Stimulated activated CD8-positive, alpha-beta memory T cell treated with anti-CD3 and anti-CD28 coated beads, Interleukin-15, amount 100 ng/mL, for 48 hours (primary cell): ENCODE measurements at places on chromosomes 2 and 18.

DNA sequence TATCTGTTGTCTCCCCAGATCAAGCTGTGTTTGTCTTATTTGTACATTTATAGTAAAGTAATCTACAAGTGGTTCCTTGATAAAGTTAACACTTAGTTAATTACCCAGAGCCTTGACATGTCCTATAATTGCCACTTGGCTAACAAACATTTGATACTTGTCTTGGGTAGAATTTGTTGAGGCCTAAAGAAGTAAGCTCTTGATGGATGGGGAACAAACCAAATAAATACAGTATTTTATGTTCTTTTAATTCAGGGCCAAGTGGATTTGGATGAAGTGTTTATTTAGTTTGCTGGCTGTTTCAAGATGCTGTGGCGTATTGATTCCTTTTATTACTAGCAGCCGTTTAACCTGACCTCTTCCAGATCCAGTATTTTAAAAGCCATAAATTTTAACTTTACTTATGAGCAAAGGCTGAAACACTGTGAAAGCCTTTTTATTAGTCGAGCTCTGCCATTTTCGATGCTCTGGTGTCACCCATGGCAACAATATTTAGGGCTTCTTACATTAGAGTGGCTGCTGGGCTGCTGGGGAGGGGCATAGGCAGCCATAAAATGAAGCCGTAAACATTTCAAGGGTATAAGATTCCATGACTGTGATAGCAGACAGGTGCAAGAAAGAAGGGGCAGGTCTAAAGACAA is 401.6 kb upstream of the NRP2 start:
- no peak for DNase-seq

- DNase-seq = no peak
Observed at GRCh38 chr2:27147935-27148334, 869 bp upstream of the TCF23 start.

- no peak for DNase-seq
Observed at GRCh38 chr2:230643576-230644291, 68.9 kb upstream of the CAB39 start.

DNA sequence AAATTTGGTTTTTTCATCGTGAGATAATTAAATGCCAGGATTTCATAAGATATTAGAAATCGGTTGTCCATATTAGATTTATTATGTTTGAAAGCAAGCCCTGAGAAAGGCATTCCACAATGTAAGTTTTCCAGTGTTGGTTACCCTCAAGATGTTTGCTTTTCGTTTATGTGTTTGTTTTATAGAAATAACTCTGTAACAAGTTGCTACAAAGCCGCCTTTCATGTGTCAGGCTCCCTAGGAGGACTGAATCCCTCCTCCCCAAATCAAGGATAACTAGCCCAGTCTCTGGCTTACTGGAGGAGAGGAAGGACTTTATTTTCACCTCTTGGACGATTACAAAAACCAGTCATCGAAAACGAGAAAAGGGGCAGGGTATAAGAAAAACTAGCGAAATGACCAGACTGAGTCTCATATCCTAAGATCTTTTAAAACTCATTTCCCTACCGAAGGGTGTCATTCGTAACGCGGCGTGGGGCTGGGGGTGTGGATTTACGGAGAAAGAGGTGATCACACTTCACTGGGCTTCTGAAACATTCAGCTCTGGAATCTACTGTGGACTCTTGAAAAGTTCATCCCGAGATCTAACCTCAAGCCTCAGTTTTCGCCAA is 1.0 kb upstream of the PEX13 start:
- DNase-seq = no peak

DNA sequence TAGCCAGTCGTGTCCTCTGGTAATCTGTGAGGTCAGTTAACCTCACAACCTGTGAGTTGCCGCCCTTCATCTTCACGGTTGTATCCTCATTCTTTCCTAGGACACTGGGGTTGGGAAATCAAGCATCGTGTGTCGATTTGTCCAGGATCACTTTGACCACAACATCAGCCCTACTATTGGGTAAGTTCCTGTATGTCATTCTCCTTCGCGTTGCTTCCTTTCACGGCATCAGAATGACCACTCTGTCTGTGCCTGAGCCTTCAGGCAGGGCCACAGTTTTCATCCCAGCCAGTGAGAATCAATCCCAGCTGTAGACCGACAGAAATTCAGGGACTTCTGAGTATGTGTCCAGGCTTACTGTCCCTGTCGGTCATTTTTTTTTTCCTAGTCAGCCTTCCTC is 67.1 kb downstream of the RAB31 start:
- no peak for DNase-seq

GRCh38 chr2:9592699-9593098 is 37.1 kb upstream of the ADAM17 start:
- no peak for DNase-seq

DNA sequence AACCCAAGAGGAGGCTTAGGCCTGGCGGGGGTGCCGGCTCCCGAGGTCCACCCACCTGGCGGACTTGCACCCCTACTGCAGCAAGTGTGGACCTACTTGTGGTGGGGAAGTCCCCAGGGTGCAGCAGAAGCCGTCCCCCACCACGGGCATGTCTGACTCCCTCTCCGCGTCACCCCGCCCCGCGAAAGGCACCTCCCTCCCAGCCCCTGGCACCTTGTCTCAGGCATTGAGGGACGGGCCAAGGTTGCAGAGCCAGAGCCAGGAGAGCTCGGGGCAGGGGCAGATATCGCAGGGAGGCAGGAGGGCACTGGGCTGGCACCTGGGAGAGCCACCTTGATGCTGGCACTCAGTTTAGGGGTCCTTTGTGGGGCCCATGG is 19.0 kb downstream of the CROCC2 start:
- peak; percentile 7 for DNase-seq

DNA sequence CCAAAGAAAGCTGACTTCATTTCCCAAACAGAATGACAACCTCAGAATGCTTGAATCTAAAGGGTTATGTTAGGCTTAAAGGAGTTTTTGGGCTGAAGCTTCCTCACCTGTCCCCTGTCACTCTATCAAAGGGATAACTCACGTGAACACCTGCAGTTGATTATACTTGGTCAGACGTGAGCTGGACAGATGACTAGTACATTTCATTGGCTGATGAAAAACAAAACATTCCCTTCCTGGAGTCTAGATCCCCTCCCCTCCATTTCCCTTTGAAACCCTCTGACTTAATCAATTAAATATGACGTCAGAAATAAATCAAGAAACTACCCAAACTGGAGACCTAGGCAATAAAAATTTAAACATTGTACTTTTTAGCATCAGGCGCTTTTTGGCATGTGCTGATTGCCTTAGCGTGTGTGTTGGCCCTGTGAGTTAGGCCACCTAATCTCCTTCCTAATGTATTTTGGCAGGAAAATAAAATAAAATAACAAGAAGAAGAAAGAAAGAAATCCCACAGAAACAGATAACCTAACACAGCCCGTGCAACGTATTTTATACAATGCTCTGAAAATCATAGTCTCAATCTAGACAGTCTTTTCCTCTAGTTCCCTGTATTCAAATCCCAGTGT is 159.0 kb downstream of the ANTXR1 start:
- DNase-seq = no peak

DNA sequence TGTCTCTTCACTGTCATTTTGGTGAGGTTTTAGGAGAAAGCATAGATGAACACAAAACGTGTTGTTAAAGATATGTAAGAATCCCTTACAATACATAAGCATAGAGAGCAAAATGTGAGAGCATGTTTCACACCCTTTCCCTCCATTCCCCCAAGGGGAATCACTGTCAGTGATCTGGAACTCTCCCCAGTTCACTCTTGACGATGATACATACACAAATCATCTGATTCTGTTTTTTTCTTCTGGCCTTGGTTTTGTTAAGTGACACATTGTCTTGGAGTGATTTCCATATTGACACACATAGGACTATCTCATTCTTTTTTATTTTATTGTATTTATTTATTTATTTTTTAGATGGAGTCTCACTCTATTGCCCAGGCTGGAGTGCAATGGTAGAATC is 53.7 kb upstream of the TANC1 start:
- no peak for DNase-seq

DNA sequence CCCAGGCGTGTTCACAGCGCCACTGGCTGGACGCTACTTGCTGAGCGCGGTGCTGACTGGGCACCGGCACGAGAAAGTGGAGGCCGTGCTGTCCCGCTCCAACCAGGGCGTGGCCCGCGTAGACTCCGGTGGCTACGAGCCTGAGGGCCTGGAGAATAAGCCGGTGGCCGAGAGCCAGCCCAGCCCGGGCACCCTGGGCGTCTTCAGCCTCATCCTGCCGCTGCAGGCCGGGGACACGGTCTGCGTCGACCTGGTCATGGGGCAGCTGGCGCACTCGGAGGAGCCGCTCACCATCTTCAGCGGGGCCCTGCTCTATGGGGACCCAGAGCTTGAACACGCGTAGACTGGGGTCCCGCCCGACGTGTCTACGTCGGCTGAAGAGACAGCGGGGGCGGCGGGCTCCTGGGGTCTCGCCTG is 891 bp upstream of the KHK start:
- DNase-seq = peak; percentile 25

DNA sequence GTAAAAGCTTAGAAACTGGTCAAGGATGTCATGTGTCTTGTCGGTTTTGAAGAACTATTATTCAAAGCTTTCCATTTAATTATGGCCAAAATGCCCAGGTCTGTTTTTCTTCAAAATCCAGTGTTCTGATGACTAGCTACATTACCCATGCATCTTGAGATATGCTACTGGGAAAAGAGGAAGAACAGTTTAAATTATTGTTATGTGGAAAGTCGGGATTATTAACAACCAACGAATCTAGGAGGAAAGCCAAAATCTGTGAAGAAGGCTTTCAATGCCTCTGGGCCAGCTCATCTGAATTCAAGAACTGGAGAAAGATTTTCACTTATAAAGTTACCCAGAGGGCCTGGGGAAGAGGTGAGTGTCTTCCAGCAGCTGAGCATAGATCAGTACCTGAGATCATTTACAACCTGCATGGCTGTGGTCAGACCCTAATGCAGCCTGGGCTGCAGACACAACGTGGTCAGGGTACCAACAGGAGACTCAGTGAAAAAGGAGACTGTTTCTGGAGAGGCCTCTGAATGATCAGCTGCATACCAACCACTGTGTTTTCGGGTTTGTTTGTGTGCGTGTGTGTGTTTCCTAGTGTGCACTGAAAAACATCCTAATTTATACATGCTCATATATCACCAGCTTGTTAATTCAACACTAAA is 308.5 kb downstream of the NRXN1 start:
- no peak for DNase-seq

DNA sequence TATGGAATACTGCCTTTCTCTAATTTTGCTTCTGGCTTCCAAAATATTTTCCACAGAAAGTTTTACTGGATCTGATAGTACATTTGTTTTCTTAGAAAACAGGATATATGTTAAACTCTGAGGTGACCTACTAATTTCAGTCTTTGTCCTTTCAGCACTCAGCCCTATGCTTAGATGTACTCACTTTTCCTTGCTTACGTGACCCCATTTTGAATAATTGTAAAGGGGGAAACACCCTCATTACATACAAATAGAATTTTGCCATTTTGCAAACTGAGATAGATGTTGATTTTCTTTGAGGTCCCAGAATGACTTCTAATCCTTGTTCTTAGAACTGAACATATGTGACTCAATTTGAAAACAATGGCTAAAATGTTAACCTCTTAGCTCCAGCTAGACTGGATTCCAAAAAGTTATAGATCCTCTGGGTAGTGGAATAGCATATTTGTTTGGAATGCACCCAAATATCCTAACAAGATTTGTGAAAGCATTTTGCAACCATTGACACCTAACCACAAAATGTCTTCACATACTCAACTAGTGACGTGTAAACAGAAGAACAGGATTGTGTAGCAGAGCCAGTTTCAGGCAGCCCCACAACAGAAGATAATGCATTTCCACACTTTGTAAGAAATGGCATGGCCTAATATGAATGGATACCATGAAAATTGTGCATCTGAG is 44.8 kb upstream of the EHBP1 start:
- DNase-seq = no peak
